Kasumi-1 (cell line): ENCODE measurements at places on chromosomes 4 and X.

DNA sequence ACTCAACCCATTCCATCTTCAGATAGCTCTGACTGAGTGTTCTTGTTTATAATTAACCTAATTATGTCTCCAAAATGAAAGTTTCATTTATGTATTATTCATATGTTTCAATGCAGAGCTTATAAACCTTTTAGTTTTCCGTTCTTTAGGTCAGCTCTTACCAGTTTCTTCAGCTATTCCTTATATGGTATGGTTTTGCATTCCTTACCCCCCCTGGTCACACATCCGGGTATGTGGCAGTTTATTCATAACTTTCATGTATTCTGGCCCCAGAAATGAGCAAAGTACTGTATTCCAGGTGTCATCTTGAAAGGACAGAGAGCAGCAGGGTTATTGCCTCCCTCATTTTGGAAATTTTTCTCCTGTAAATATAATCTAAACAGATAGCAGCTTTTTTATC lies 16.8 kb upstream of the IGSF1 start:
- DNase-seq = no peak

GRCh38 chr4:95505151-95505550 lies 43.6 kb downstream of the UNC5C start:
- no peak for DNase-seq

DNA sequence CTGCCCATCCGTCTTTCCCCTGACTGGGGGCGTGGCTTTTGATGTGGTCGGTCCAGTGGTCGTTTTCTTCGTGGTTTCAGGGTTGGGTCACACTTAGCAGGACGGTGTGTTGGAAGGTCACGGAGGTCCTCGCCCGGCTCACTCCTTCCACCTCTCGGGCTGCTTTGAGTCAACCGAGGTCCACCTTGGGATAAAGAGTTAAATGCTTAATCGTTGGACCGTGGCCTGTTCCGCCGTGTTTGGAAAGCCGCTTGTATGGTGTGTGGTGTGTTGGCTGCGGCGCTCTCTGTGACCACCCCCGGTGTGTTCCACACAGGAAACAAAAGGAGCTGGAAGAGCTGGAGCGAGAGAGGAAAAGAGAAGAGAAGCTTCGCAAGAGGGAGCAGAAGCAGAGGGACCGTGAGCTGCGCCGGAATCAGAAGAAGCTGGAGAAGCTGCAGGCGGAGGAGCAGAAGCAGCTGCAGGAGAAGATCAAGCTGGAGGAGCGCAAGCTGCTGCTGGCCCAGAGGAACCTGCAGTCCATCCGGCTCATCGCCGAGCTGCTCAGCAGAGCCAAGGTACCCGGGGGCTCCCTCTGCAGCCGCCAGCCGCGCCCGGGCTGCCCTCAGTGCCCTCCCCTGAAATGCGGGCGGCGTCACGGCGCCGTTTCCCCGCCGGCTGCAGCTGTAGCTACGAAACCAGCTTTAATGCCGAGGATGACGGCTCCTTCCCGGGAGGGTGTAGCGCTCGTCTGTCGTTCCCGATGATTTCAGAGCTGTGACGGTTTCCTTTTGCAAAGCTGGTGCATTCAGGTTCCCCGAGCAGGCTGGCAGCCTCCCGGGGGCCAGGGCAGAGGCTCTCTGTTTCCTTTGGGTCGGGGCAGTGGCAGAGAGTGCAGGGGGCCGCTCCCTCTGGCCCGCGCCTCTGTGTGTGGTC lies 7.7 kb downstream of the AKAP17A start:
- DNase-seq = no peak

GRCh38 chr4:8040607-8041006 lies 100.9 kb upstream of the AFAP1 start:
- no peak for DNase-seq

DNA sequence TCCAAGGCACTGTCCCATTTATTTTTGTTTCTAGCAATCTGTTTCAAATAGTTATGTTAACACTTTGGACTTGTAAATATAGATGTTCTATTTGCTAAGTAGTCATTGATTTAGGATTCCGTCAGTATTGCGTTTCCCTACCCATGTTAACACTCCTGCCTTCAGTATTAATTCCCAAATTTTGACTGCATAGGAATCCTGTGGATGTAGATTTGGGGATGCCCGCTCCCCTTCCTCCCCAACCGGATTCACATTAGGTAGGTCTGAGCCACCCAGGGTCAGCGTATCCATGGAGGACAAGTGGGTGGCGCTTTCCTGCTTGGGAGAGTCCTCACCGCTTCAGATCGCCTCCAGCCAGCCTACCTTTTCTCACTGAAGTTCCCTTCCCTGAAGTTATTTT lies 1.1 kb upstream of the SORBS2 start:
- no peak for DNase-seq
